Uterus (tissue), 4 donors: ENCODE measurements at places on chromosomes 3 and 15. TPM values are rescaled to one million over a fixed set of nuclear protein-coding genes. Genes with fewer than 3 reads are reported as not detected.

The AGTR1 gene
- 14.0 TPM for total RNA-seq

The ABI3BP gene
- 38.8 TPM for total RNA-seq

DNA sequence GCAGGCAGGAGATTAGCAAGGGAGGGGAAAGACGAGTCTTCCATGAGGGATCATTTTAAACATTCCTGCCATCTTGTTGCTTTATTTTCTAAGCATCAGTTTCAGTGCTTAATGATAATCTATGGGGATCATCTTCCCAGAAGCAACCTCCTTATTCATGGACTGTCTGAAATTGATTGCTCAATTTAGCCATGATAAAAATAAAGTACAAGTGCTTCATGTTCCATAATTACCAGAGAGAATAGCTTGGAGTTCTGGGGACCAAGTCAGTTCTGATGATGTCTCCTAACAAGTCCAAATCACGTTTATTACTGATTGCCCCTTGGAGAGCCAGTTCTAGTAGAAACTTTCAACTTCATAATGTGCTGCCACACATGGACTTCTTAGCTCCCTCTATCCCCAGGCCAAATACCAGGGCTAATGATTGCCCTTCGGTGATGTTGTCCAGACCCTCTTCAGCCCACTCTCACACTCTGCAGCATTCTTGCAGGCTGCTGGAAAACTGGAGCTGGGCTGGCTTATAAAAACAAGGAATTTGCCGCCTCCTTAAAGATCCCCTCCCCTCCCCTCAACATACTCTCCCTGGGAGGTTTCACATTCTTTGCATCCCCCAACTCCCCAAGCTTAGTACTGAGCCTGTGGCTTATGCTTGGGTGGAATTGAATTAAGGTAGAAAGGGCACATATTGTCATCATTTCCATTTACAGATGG is 222.1 kb upstream of the ADAMTS9 start:
- DNase-seq = no peak

- no peak for DNase-seq
Observed at GRCh38 chr3:42247576-42248027, 18.4 kb downstream of the CCK start.
